ENCODE measurements at places on chromosomes 1 and 21.

GRCh38 chr1:96059736-96060135 lies 661.8 kb upstream of the PTBP2 start:
- DNase-seq, result no peak

DNA sequence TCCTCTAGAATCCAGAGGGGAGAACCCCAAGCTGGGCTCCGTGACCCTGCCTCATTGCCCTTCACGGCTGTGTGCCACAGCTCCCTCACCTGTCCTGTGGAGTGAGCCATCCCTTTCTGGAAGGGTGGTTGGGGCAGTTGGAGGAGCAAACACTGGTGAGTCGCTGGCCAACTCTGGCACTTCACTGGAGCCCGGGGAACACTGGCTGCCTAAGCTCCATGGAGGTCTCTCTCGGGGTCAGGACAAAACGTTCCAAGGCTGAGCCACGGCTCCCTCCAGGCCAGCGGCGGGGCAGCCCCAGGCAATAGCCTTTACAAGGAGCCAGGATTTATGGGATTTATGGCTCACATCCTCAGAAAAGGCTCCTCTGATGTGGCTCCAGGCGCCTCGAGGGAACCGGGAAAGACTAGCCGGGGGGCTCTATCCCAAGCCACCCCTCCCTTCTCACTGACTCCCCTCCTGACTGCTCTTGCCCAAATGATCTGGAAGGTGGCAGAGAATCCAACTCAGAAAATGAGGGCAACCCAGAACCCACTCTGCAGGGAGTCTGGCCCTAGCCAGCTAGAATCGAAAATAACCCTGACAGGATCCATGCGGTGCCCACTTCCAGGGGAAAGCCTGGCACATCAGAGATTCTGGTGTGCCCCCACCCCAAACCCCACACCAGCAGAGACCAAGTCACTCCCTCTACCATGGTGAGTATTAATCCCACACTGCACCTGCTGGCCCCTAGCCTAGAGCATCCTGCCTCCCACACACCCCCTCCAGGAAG lies 75.2 kb downstream of the GLIS1 start:
- no peak for DNase-seq

- peak; percentile 68 for DNase-seq
Observed at GRCh38 chr1:205344066-205344928, 12.4 kb downstream of the KLHDC8A start.

DNA sequence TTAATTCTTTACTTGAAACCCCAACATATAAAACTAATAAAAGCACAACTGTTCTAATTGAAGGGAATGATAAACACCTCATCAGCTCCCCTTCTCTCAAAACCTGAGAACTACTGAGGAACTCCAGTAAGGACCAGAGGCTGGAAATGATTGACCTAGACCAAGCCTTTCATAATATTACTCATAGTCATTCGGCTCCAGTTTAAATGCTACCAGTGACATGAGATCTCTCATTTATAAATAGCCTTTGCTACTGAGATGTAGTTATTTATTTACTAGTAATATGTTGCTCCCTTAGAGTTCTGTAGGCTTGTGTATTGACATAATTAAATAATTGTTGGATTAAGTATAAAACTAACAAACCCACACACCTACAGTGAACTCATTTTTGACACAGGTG lies 209.8 kb upstream of the PRMT6 start:
- no peak for DNase-seq

DNA sequence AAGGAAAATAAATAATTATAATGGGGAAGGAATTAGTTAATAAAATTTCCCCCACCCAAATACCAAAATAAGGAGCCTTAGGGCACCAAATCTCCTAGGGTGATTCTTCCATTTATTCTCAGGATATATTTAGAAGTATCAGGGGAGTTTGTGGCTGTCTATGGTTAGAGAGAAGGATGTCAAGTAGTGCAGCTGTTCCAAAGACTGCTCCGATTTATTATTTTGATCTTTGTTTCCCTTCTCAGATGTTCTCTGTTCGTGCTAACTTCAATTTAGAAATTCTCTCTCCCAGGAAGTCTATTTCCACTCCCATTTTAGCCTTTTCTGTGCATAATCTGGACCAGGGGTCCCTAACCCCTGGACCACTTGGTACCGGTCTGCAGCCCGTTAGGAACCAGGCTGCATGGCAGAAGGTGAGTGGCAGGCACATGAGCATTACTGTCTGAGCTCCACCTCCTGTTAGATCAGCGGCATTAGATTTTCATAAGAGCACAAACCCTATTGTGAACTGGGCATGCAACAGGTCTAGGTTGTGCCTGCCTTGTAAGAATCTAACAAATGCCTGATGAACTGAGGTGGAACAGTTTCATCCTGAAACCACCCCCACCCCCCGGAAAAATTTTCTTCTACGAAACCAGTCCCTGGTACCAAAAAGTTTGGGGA lies 9.3 kb upstream of the MAST2 start:
- DNase-seq, result peak; percentile 68

- DNase-seq, result no peak
Observed at GRCh38 chr1:189220750-189221149, 1256.9 kb downstream of the BRINP3 start.

DNA sequence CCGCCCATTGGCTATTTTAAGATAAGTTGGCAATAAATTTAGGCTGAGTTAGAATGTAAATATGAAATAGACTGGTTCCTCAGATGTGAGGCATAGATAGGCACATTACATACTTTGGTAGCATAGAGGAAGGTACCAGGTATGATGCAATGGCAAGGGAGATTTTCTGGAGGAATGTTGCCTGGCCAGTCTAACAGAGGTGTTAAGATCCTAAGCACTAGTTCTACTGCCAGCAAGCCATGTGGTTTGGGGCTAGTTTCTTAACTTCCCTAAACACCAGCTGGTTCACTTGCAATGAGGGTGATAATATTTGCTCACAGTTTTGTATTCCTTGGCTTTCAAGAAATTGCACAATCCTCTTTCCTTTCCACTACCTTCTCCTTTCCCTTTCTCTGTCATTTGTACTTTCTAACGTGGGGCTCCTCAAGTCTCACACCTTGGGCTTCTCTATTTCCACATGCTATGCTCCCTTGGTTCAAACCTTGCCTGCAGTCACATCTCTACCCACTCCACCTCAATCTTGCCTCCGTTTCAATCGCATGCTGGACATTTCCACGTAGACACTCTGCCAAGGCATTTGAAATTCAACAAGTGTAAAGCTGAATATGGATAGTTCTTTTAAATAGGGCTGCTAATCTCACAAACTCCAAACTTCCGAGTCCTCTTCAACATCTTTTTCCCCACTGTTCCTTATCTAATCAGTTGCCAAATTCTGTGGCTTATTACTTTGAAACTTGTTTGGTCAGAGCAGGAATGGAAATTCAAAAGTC lies 4.7 kb upstream of the CD55 start:
- DNase-seq, result no peak

- DNase-seq, result no peak
Observed at GRCh38 chr1:32372149-32372756, 9.9 kb downstream of the TSSK3 start.

DNA sequence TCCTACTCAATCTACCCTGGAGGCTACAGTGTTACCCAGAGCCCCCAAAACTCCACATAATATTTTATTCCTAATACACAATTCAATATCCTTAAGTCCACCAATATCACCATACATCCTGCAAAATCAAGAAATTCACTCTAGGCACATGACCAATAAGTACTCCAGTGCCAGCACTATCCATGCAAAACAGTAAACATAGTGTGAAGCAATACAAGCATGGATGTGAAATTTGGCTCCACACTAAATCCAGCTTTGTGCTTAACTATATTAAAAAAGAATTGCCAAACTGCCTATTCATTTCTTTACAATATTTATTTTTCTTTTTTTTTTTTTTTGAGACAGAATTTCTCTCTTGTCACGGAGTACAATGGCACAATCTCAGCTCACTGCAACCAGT lies 3.0 kb upstream of the MEAF6 start:
- no peak for DNase-seq

GRCh38 chr1:171715813-171716251 lies 26.0 kb downstream of the VAMP4 start:
- no peak for DNase-seq

Data from NCI-H1092 treated with DMSO at 0.1 percent for 48 hours (cell line).